ENCODE measurements at places on chromosomes 7 and 10.

DNA sequence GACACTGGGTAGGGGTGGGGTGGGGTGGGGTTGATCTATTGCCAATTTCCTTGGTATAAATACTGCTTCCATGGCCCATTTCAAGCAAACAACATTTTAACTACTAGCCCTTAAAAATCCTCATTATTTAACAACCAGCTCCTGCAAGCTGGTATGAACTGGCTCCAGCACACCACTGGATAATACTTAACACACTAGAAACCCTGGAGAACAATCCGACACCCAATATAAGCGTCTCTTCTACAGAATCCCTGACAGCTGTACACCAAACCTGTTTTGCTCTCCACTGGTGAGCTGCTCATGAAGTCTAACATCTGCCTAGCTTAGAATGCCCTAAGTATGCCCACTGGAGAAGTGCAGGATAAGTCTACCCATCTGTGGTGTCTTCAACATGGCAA lies 116.8 kb downstream of the HIPK2 start:
- DNase-seq, result no peak

DNA sequence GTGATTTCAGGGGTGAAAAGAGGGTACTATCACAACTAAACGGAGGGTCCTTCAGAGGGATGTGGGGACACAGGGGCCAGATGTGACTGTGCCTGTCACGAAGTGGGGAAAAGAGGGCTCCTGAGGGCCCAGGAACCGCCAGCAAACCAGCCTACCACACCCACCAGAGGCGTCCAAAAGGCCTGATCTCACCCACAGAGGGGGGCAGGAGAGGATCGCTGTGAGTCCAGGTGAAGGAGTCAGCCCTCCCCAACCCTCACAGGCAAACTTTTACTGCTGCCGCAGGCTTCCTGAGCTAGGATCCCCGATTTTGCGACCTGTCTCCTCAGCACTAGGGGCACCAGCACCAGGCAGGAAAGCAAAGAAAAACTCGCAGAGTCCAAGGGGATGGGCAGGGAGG lies 64.7 kb downstream of the HIPK2 start:
- no peak for DNase-seq

GRCh38 chr7:81632418-81632817 lies 137.4 kb downstream of the HGF start:
- DNase-seq, result no peak

DNA sequence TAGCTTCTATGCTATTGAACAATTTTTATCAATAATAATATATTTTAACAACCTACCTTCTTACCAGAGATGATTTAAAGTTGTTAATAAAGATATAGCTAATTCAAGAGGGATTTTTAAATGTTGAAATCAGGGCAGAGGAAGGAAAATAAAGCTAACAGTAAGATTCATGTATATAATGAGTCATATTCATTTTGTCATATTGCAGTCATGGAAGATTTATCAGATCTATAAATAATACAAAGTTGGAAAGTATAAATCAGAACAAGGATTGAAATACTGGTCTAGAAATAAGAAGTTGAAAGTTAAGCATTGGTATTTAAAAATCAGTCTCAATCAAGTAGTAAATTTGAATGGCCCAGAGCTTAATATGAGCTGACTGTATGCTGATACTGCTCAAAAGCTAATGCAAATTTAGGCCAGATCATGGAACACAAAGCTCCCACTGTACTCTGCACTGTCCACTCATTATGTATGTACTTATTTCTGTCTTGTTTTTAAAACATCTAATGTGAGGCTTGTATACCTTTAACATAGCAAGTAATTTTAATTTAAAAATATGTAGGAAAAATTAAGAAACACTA lies 196.9 kb downstream of the ZEB1 start:
- no peak for DNase-seq

DNA sequence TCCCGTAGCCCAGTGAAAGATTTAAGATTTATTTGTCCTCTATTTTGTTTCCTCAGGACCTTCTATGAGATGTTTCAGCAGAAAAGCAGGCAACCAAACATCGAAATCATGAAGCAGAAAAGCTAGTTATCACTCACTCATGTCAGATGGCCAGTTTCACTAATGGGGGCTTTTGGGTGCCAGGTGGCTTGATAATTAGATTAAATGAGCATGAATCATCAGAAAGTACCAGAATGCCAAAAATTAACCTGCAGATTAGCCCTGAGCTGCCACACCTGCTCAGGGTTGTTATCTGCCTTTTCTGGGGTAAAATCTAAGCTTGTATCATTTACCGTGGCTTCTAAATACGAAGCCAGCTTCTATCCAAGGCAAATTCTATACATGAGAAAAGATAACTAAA lies 1017.5 kb downstream of the XPNPEP1 start:
- DNase-seq, result no peak

- no peak for DNase-seq
Observed at GRCh38 chr7:138727336-138728099, 26.4 kb upstream of the SVOPL start.

- no peak for DNase-seq
Observed at GRCh38 chr10:113063043-113063967, 113.3 kb downstream of the TCF7L2 start.

DNA sequence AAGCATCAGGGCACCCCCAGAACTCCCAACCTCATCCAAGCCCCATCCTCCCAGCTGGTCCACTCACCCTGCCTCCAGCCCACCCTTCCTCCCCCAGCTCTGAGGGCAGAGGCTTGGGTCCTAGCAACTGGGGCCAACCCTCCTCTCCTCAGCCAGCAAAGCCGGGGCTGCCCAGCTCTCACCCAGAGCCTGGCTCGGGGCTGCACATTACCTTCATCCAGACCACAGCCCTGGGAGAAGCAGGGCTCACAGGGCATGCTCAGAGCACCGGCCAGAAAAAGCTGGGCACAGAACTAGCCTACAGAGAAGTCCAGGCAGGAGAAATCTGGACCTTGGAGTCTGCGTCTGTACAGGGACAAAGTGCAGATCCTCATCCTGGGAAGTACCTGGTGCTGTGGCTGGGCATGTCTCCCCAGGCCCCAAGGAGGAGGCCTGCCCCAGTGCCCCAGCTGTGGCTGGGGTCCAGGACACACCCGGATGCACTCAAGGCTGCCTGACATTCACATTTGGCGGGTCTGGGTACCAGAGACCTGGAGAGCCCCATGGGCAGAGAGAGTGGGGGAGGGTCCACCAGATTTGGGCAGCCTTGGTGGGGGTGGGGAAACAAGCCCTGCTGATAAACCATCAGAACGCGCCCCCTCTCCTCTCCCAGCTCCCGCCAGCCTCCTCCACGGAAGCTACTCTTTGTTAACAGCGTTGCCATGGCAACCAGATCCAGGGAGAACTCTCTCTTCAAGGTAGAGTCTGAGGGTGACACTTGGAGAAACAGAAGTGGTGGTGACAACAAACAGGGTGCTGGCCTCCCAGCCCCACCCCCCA lies 5.1 kb downstream of the RASGEF1A start:
- no peak for DNase-seq

- DNase-seq, result no peak
Observed at GRCh38 chr10:13993169-13993568, 337.6 kb downstream of the FRMD4A start.

GRCh38 chr10:132036887-132037675 lies 28.7 kb upstream of the JAKMIP3 start:
- no peak for DNase-seq

DNA sequence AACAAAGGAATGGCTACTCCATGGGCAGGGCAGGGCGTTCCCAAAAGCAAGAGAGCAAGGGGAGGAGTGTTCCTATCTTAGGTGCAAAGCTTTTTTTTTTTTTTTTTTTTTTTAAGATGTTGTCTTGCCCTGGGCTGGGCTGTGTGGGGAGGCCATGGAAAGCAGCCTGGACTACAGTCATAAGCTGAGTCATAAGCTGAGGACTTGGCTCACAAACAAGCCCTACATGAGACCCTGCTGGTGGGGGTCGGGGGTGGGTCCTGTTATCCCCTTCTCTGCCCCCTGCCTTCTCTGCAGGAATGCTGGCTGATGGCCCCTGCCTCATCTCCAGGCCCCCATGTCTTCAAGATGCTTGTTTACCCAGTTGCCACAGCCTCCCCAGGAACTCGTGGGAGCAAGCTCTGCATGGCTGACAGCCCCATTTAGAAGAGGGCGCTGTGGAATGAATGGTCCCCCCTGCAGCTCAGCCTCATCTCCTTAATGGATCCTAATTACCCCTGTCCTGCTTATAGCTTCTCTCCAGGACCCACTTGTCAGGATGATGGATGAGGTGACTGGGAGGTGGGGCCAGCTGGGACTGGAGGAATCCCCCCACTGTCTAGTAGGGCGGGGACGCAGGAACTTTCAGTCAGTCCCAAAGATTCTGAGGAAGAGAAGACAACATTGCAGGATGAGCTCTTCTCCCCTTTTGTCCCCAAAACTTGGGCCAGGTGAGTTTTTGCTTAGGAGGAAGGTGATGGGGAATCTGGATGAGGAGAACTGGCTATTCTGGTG lies 340.8 kb upstream of the PODXL start:
- DNase-seq, result no peak

GRCh38 chr7:85104432-85105205 lies 82.2 kb downstream of the SEMA3D start:
- no peak for DNase-seq

- no peak for DNase-seq
Observed at GRCh38 chr10:102652170-102652916, 8.1 kb downstream of the TRIM8 start.

DNA sequence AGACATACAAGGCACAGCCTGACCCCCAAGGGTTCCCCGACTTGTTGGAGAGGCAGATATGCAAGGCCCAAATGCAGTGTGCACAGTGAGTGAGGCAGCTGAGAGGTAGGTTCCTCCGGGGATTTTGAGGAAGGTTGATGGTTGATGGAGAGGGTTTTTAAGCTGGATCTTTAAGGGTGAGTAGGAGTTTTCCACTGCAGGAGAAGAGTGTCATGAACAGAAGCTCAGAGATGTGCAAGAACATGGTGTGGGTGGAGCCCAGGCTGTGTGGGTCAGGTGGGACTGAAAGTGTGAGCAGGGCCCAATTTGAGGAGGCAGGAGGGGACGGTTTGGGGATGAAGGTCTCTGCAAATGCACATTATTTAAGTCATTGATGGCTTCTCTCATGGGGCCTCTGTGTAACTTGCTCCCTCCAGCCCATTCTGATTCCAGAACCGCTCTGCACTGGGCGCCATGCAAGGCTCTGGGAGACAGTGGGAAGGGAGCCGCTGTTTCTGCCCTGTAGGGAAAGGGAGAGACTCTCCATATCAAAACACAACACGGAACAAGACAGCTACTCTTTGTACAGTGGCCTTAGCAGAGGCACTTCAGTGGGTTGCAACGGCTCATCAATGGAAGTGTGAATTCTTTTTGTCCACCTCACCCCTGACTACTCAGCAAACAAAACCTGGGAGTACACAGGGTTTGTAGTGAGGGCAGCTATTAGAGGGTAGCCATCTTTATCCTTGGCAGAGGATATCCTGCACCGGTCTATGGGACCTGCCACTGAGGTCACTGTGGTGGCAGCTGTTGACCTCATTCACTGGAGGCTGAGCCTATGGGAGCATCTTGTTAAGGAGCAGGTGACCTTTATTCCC lies 29.7 kb downstream of the RAMP3 start:
- no peak for DNase-seq

DNA sequence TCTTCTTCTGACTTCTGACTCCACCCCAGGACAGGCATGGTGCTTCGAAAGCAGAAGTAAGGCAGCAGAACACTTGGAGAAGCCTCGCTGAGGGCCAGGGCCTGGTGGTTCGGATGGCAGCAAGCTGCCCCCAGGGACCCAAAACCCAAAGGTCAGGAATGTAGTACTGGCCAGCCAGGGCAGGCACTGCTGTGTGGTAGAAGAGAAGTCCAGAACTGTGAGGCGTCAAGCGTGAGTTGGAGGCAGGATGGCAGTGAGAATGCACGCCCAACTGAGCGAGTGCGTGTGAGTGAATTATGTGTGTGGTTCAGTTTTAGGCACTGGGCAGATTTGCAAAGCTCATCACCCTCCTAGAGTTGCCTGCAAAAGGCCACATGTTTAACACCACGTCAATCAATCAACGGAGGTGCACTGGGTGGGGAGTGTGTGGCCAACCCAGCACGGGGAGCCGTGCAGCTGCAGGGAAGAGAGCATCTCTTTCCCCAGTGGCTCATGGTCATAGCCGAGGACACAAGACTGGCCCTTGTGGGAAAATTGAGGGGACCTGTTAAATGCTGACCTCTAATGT lies 144.3 kb downstream of the KCNMA1 start:
- DNase-seq, result no peak

DNA sequence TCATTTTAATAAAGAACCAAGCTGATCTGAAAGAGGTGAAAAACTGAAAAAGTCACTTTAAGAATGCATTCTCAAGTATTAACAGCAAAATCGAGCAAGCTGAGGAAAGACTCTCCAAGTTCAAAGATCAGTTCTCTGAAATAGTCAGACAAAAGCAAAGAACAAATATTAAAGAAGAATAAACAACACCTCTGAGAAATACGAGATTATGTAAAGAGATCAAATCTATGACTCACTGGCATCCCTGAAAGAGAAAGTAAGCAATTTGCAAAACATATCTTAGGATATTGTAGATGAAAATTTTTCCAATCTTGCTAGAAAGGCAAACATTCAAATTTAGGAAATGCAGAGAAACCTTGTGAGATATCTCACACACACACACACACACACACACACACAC lies 138.4 kb upstream of the HGF start:
- DNase-seq, result no peak

GRCh38 chr7:4020086-4020485 lies 662.0 kb upstream of the FOXK1 start:
- no peak for DNase-seq

GRCh38 chr7:51139796-51140195 lies 176.8 kb downstream of the COBL start:
- DNase-seq, result no peak

- no peak for DNase-seq
Observed at GRCh38 chr10:4596951-4597350, 229.1 kb upstream of the AKR1E2 start.

DNA sequence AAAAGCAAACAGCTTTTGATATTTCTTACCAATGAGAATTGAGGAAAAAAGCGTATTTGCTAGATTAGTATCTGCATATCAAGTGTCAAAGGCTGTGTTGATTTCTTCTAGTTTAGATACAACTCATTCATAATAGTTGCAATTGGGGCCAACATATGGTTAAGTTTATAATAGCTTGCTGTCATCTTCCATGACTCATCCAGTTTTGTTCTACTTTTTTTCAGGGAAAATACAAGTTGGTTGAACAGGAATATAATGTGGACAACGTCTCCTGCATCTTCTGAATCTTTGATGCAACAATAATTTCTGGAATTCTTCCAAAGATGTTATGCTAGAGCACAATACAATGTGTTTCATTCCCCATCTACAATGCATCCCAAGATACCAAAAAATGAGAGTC lies 182.0 kb downstream of the THSD7A start:
- DNase-seq, result no peak

- peak; percentile 53 for DNase-seq
Observed at GRCh38 chr10:109852475-109853037, 70.8 kb downstream of the XPNPEP1 start.

GRCh38 chr7:29587195-29587808 lies 23.7 kb downstream of the PRR15 start:
- no peak for DNase-seq

- DNase-seq, result no peak
Observed at GRCh38 chr7:90759710-90760109, 163.6 kb downstream of the CDK14 start.

GRCh38 chr10:132386419-132386831 lies 10.6 kb upstream of the PWWP2B start:
- no peak for DNase-seq

Data from GM12891 (cell line).